ENCODE measurements at places on chromosomes 5 and 9. TPM values are rescaled to one million over a fixed set of nuclear protein-coding genes. Genes with fewer than 3 reads are reported as not detected.

HSD17B4 gene
- polyA plus RNA-seq, result 105 TPM

PCDHB12 gene
- 0.98 TPM for polyA plus RNA-seq

SHROOM1 gene
- 14.5 TPM for polyA plus RNA-seq

CFAP77 gene
- polyA plus RNA-seq, result 15.2 TPM

SHC3 gene
- polyA plus RNA-seq, result 6.6 TPM

IGFBPL1 gene
- polyA plus RNA-seq, result 218 TPM

CDHR2 gene
- 0.29 TPM for polyA plus RNA-seq

ROPN1L gene
- polyA plus RNA-seq, result 2.0 TPM

SLC23A1 gene
- polyA plus RNA-seq, result not detected

EPB41L4B gene
- polyA plus RNA-seq, result 13.4 TPM
